Activated CD8-positive, alpha-beta T cell treated with anti-CD3 and anti-CD28 coated beads for 36 hours (primary cell): ENCODE measurements at places on chromosomes 2 and 18. TPM values are rescaled to one million over a fixed set of nuclear protein-coding genes. Genes with fewer than 3 reads are reported as not detected.

- H3K4me1 ChIP-seq, result peaks cover 67% of the 10 kb centered on the region
- peaks cover 42% of the 10 kb centered on the region for H3K36me3 ChIP-seq
- peak overlapping the region; percentile 80 for H3K4me3 ChIP-seq
- no peaks in the 10 kb centered on the region for H3K27me3 ChIP-seq
Measured at GRCh38 chr2:233354971-233355574, 779 bp downstream of the DGKD start.

DNA sequence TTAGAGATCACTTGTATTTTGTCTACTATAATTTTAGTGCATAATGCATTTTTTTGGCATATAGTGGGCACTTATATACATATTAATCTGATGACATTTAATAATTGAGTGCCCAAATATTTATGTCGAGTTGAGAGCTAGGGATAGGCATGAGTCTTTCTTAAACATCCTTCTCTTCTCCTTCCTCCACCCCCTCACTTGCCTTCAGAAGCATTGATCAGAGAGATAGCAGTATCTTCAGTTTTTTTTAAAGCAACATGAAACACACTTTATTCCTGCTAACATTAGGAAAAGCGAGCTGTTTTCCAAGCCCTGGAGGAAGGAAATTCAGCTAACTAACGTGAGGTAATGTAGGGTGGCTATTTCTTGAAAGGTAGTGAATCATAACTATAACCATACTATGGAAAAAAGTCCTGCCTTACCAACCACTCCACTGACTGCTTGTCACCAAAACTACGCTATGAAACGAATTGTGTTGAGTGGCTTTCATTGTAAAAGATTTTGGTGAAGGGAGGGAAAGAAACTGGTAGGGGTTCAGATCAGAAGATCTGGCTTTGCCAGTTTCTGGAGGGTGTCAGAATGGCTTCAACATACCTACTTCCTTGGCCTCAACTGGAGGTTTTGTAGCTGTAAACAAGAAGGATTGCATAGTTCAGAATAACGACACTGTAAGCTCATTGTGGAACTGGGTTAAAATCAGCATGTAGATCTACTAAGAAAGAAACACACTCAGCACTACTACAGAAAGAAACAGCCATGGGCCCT is 2.3 kb upstream of the ITGA4 start:
- peak overlapping the region; percentile 93 for H3K27ac ChIP-seq
- peaks cover 30% of the 10 kb centered on the region for H3K4me1 ChIP-seq
- no peak for DNase-seq
- H3K36me3 ChIP-seq, result peaks cover 16% of the 10 kb centered on the region

GRCh38 chr2:24491542-24492420 is 727 bp downstream of the NCOA1 start:
- peak overlapping the region; percentile 75 for H3K4me3 ChIP-seq
- H3K4me1 ChIP-seq, result peaks cover 51% of the 10 kb centered on the region
- no peaks in the 10 kb centered on the region for H3K27me3 ChIP-seq

GRCh38 chr18:70219688-70220087 is 14.2 kb upstream of the RTTN start:
- H3K36me3 ChIP-seq, result no peaks in the 10 kb centered on the region
- H3K27ac ChIP-seq, result no peak overlapping the region
- no peaks in the 10 kb centered on the region for H3K4me1 ChIP-seq
- DNase-seq, result no peak
- peaks cover 27% of the 10 kb centered on the region for H3K27me3 ChIP-seq

DNA sequence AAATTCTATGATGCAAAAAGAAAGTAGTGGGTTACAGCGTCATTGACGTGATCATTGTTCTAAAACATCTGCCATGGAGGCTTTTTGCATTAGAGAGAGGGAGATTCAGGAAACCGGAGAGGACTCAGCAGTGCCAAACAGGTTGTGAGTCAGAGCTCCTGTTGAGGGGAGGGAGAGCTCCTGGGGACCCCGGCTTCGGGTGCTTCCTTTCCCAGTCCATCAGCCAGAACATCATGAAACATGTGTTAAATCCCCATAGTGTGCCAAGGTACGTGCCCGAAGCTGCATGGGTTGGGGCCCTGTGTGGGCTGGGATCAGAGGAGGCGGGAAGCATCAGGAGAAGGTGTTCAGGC is 791 bp upstream of the CYRIA start:
- DNase-seq, result no peak
- no peak overlapping the region for H3K27ac ChIP-seq
- H3K4me1 ChIP-seq, result peaks cover 14% of the 10 kb centered on the region
- peak overlapping the region; percentile 56 for H3K4me3 ChIP-seq
- peaks cover 43% of the 10 kb centered on the region for H3K27me3 ChIP-seq

DNA sequence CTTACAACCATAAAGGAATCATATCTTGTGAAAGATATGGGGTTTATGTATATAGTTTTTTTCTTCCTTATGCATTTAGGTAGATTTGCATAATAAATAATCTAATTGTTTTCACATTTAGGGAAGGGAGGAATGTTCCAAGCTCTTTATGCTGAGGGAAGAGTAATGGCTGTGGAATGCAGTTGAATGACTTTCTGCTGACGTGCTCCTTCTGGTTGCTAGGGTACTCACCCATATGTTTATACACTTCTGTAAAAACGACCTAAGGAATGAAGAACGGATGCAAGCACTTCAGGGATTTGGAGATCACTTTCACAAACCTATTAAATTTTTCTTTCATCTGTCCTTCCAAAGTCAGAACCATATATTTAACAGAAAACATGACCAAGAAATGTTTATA is 29.2 kb upstream of the PPP4R1 start:
- H3K27ac ChIP-seq, result no peak overlapping the region
- H3K4me3 ChIP-seq, result no peak overlapping the region
- no peaks in the 10 kb centered on the region for H3K4me1 ChIP-seq

GRCh38 chr2:33521791-33522281 is 45.4 kb downstream of the RASGRP3 start:
- no peaks in the 10 kb centered on the region for H3K36me3 ChIP-seq
- H3K27ac ChIP-seq, result no peak overlapping the region
- H3K27me3 ChIP-seq, result no peaks in the 10 kb centered on the region
- H3K4me1 ChIP-seq, result peaks cover 10% of the 10 kb centered on the region

DNA sequence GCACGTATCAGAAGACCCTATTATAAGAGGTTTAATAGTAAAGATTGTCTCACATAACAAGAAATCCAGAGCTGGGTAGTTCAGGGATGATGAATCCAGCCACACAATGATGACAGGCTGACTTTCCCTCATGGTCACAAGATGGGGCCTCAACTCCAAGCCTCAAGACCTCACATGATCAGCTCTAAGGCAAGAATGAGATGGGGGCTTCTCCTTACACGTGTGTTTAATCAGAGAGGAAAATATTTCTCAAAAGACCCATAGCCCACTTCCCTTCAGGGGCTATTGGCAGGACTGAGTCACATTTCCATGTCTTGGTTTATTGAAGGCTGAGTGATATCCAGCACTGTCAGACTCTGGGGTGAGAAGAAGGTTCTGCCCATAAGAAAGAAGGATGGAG is 100.2 kb upstream of the FOSL2 start:
- peaks cover 19% of the 10 kb centered on the region for H3K4me1 ChIP-seq
- DNase-seq, result peak; percentile 46
- no peak overlapping the region for H3K4me3 ChIP-seq
- no peaks in the 10 kb centered on the region for H3K27me3 ChIP-seq
- H3K27ac ChIP-seq, result no peak overlapping the region

DNA sequence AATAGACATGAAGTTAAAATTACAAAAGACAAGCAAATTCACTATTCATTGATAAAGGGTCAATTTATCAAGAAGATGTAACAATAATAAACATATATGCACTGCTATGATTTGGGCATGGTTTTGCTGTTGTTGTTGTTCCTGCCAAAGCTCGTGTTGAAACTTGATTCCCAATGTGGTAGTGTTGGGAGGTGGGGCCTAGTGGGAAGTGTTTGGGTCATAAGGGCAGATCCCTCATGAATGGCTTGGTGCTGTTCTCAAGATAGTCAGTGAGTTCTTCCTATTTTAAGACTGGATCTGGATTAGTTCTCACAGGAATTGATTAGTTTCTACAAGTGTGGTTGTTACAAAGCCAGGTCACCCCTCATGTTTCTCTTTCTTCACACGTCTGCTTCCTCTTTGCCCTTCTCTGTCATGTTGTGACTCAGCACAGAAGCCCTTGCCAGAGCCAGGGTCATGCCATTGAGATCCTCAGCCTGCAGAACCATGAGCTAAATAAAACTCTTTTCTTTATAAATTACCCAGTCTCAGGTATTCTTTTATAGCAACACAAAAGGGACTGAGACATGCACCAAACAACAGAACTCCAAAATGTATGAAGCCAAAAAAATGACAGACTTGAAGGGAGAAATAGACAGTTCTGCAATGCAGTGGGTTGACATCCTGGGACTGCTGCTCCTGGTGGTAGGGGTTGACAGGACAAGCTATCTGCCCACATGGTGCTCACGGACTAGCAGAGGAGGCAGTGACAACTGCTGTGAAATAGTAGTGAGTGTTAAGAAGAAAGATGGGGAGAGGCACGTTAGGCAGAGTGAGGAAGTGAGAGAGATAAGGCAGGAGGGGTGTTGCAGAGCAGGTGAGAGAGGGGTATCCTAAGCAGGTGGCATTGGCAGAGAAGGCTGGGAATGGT is 18.6 kb upstream of the SKA1 start:
- H3K4me3 ChIP-seq, result no peak overlapping the region
- peaks cover 18% of the 10 kb centered on the region for H3K27me3 ChIP-seq

- no peaks in the 10 kb centered on the region for H3K36me3 ChIP-seq
- H3K27ac ChIP-seq, result no peak overlapping the region
- peaks cover 3% of the 10 kb centered on the region for H3K27me3 ChIP-seq
Measured at GRCh38 chr18:9753846-9754245, 45.7 kb downstream of the RAB31 start.

GRCh38 chr2:174595891-174596397 is 1.7 kb downstream of the WIPF1 start:
- no peak for DNase-seq
- no peaks in the 10 kb centered on the region for H3K27me3 ChIP-seq
- H3K27ac ChIP-seq, result peak overlapping the region; percentile 100
- H3K4me3 ChIP-seq, result peak overlapping the region; percentile 87
- H3K4me1 ChIP-seq, result peaks cover 42% of the 10 kb centered on the region
- H3K36me3 ChIP-seq, result peaks cover 77% of the 10 kb centered on the region

DNA sequence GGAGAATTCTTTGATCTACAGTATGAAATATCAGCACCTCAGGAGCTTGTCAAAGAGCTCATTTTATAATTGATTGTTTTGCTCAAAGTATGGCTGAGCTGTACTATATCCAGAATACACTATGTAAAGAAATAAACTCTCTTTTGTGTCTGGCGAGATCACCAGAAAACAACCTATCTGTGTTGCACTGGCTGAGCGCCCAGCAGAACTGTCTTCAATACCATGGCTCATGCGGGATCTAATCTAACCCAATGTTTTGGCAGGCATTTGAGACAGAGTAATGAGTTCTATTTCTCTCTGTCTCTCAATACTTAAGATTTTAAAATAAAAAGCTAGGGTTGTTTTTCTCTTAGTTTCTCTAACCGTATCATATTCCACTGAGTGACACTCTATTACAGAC is 192.4 kb downstream of the L3MBTL4 start:
- no peak overlapping the region for H3K27ac ChIP-seq
- no peaks in the 10 kb centered on the region for H3K27me3 ChIP-seq
- H3K4me3 ChIP-seq, result no peak overlapping the region
- DNase-seq, result no peak
- no peaks in the 10 kb centered on the region for H3K36me3 ChIP-seq
- H3K4me1 ChIP-seq, result no peaks in the 10 kb centered on the region

The RETSAT gene
- 22.9 TPM for total RNA-seq

The DNAJC5G gene
- total RNA-seq, result not detected

The RAMP1 gene
- 1.0 TPM for total RNA-seq
